ENCODE measurements at places on chromosomes 5 and 9.

GRCh38 chr5:104084896-104085295 is 522.3 kb upstream of the NUDT12 start:
- no peak for DNase-seq

GRCh38 chr9:92717201-92718085 is 47.2 kb downstream of the BICD2 start:
- DNase-seq = no peak

DNA sequence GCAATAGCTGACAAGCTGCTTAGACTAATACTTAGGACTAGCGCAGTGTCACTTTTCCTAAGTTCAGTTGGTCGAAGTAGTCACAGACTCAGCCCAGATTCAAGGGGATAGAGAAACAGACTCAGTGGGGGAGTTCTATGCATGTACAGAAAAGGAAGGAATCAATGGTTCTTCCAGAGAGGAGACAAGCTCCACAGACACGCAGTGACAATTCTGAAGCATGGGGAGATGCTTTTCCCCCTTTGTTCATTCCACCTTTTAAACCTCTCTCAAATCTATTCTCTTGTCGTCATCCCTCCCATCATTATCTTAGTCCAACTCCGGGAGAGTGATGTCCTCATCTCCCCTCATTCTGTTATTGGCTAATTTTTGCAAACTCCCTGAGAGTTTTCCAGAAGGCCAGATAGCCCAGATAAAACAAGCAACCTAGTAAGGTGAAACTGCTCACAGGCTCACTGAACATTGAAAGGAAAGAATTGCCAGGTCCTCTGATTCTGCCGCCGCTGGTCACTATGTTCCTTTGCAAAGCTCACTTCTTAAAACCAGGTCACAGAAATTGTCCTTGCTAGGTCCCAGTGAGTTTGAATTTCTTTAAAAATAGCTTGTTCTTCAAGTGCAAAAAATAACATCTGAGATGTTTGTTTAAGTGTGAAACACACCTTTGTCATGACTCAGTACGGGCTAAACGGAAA is 13.4 kb upstream of the STRBP start:
- DNase-seq = no peak

DNA sequence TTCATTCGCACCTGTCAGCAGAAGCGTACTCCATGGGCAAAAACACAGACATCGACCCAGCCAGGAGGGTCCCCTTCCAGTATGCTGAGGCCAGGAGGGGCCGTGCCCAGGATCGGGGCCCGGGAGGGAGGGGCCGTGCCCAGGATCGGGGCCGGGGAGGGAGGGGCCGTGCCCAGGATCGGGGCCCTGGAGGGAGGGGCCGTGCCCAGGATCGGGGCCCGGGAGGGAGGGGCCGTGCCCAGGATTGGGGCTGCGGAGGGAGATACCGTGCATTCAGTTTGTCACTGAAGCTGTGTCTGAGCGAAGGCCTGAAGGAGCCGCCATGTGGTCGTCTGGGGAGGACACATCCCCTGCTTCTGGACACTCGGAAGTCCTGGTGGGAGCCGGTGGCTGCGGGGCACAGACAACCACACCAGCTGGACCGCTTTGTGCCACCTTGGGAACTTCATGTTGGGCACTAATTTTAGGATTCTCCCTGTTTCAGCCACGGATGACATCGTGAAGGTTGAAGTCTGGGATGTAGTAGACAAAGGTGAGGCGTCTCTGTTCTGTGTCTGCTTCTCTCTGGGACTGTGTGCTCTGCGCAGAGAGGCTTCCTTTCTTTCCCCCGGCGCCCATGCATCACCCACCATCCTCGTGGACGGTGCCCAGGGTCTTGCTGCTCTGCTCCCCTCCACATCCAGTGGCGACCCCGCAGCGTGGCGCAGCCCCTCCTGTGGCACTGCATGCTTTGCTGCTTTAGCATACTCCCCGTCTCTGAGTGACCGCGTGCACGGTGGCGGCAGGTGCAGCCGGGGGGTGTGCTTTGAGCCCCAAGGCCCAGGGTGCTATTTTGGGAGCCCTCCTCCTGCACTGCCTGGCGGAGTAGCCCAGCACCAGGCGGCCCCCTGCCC is 16.7 kb upstream of the AJM1 start:
- no peak for DNase-seq

DNA sequence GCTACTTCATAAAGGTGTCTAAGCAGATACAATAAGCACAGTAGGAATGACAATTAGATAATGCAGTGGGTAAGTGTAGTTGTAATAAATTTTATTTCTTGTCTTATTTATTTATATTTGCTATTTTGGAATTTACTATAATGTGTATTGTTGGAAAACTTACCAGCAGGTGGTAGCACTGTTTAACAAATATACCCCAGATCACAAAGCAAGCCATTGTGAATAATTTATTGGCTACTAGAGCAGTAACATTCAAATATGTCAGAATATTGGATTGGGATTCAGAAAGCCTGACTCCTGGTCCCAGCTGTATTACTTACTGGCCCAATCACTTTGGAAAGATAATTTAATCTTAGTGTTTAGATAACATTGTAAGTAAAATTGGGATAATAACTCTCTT is 78.0 kb downstream of the ISOC1 start:
- DNase-seq = no peak
